Activated gamma-delta T cell treated with Interleukin-2 at 50 U/mL for 16 hours (primary cell): ENCODE measurements at places on chromosomes 1 and 21.

GRCh38 chr1:235663628-235664027, 14.0 kb upstream of the GNG4 start:
- DNase-seq = no peak

DNA sequence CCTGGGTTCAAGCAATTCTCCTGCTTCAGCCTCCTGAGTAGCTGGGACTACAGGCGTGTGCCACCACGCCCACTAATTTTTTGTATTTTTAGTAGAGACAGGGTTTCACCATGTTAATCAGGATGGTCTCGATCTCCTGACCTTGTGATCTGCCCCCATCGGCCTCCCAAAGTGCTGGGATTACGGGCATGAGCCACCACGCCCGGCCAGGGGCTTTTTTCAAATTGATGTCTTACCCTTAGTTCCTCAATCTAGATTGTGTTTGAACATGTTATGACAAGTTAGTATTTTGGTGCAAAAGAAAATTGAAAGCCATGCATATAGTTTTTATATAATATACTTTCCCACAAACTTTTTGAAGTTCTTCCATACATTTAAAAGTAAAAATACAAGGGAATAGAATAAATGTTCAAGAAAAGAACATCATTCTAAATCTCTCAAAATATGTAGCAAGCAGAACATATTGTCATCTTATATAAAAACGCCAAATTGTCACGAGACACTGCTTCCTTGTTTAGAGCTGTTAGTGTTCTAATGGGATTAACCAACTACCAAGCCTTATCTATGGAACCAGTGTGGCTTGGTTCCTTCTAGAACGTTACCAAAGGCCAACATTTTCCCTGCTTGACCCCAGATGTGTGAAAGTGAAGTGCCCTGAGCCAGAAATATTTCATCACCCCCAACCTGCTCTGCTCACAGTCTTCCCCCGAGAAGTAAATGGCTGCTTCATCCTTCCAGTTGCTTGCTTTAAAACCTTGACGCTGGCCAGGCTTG, 9.5 kb upstream of the PLEKHM2 start:
- DNase-seq = no peak

- DNase-seq = no peak
Measured at GRCh38 chr1:230186003-230186863, 119.2 kb downstream of the GALNT2 start.

DNA sequence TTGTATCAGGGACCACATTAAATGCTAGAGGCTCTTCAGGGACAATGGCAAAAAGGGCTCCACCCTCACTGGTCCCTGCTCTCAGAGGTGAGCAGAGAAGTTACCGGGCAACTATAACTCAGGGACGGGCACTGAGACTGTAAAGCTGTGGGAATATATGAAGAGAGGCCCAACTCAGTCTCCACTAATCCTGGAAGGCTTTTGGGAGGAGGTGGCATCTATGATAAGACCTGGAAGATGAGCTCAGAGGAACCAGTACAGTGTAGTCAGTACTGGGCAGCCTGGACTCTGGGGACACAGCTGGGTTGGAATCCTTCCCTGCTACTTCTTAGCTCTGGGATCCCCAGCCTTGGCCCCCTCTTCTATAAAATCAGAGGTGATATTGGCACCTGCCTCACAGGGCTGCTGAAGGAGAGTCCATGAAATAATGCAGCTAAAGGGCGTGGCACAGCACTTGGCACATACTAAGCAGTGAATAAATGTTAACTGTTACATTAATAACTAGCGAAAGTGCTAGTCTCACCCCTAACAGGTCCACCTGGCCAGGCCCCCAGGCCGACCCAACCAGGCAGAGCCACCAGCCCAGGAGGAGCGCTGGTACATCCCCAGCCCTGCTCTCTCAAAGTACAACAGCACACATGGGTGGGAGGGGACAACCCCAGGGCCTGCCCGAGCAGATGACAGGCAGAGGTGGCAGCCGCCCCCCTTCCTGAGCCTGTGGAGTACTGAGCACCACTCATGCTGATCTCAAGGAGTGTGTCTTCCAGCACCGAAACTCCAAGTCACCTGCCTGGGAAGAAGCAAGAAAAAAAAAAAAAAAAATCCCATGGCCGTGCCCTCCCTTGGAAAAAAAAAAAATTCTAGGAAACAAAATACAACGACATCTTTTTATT, 62.7 kb downstream of the CASZ1 start:
- no peak for DNase-seq

- no peak for DNase-seq
Measured at GRCh38 chr1:204983881-204984280, 59.1 kb upstream of the CNTN2 start.

DNA sequence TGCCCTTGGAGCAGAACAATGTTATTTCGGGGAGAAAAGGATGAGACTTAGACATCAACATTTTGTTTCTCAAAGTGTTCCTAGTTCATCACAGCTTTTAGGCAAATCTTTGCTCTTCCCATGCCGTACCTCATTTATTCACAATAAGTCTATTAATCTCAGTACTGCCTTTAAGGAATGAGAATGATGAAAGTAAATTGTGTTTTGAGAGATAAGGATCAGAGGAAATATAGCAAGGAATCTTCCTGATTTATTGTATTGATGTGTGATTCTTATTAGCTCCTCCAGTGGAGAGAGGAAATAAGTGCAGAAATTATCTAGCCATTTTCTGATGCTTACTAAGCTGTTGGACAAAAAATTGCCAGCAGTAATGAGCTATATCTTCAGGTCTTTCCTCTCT, 2.0 kb downstream of the POLR3C start:
- no peak for DNase-seq

DNA sequence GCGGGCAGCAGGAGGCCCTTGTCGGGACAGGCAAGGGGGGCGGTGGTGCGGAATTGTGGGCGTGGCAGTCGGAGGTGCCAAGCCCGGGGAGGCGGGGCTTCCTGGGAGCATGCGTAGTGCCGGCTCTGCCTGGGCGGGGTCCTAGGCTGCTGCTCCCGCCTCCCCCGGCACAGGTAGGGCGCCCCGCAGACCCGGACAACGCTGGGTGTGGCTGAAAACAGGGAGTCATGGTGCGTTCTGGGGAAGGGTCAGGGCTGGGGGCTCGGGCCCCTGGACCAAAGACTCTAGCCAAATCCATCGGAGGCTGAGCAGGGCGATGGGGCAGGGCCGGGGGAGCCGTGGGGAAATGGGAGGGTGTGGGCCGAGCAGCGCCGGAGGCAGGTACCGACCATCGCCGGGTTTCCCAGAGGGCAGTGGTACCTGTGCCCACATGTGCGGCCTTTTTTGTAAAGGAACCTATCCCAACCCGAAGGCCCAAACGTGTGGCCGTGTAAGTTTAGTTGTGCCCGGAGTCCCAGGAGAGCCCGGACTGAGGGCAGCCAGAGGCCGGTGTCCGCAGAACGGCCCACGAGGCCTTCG, 231.9 kb downstream of the SDCCAG8 start:
- DNase-seq = no peak

DNA sequence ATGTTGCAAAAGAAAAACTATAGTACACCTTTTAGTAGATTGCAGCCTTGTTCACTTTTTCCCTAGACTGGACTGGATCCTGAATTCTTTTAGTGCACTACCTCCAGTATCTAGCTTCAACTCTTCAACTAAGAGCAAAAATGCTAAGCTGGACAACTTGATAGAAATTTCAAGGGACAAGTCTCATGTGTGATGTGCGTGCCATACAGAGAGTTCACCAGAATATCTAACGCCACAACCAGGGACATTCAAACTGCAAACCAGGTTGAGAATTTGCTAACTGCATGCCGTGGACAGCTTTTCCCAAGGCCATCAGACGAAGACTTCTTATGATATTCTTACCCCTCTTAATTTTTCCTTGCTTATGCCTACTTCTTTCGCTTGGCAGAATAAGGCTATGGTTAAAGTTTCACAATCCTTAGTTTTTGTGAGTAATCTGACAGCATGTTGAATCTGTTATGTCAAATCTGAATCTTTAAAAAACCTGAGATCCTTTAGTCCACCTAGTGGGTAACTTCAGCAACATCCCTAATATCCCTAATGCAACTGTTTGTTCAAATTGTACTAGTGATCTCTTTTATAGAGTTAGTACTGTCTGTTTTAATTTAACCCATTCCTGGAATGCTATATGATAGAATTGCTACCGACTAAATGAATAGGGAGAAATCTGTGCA, 66.4 kb downstream of the DDAH1 start:
- no peak for DNase-seq

- no peak for DNase-seq
Measured at GRCh38 chr21:23740463-23740862, 1866.8 kb downstream of the MRPL39 start.

GRCh38 chr1:228799924-228800323, 64.6 kb downstream of the RHOU start:
- DNase-seq = no peak

DNA sequence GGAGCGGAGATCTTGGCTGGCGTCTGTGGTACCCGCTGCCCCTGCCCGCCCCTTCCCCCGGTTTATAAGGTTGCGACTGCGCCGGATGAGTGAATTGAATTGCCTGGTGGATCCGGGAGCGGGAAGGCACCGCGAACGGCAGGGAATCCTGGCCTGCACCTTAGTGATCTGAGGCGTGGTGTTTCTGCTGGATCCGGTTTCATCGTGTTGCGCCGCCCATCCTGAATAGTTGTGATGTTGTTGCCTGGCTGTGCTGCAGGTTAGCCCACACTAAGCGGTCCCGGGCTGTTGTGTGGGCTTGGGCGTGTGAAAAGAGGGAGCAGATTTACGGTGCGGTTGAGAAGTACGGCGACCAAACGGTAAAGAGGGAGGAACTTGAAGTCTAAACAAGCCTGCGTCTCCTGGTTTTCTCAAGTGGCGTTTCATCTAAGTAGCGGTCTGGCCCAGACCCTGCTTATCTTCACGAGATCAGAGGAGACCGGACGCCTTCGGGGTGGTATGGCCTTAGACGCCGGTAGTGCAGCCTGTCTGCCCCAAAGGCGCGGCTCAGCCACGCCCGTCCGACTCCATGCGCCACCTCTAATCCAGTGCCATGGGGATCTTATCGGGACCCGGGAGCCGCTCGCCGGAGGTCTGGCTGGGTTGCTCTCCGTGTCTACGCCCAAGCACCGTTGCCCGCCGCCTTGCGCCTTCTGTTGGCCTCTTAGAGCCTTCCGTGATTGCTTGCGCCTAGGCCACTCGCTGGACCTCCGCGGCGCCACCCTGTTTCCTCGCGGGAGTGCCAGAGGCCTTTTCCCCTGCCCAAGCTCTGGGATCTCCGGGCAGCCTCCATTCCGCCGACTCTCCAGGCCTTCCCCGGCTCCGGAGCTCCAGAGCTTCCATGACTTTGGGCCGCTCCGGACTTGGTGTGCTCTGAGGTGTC, 87.5 kb upstream of the RHOU start:
- DNase-seq = no peak

DNA sequence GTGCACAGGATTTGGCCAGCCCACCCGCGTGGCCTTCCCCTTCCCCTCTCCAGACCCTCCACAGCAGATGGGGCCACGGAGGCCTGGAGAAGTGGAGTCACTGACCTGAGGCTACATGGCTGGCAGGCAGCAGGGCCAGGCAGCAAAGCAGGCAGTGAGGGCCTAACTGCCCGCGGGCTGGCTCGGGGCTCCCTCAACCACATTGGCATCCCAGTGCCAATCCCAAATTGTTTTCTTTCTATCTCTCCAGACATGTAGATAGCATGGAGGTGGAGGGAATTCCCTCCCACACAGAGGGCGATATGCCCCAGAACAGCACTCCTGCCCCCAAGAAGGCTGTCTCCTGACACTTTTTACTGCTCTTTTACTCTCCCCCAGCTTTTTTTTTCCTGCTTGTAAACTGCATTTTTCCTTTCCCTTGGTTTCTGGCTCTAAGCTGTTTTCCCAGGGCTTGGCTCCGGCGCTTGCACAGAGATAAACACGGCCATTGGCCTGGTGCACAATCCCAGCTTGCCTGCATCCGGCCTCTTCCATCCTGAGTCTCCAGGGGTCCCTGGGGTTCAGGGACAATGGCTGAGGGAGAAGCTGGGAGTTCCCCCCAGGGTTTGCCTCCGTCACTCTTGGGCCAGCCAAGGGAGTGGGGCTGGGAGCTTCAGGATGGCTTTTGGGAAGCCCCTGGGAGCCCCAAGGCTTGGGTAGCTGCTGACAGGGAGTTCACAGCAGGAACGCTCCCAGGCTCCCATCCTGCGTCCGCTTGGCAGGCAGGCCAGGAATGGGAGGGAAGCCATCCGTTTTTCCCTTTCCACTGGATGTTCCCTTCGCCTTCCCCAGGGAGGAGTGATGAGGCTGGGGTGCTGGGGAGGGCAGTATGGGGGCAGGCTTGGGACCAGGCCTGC, 7.0 kb downstream of the EPHX1 start:
- no peak for DNase-seq

DNA sequence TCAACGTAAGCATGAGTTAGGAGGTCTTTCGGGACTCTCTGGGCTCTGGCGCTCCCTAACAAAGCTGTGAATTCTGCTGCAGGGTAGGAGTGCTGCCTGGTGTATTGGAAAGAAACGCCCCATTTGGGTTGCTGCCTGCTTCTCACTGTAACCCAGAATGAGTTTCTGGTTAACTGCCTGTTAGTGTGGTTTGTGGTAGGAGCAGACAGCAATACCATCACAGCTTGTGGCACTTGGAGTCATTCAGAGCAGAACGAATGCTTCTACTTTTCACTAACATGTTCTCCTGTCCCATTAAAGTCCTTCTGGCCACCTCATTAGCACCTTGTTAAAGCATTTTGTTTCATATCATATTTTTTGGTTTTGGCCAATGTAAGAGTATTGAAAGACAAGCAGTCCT, 18.1 kb downstream of the MAP3K7CL start:
- no peak for DNase-seq

- no peak for DNase-seq
Measured at GRCh38 chr1:74650561-74650960, 23.0 kb downstream of the ERICH3 start.

- no peak for DNase-seq
Measured at GRCh38 chr1:151509350-151510019, 1.7 kb upstream of the CGN start.

DNA sequence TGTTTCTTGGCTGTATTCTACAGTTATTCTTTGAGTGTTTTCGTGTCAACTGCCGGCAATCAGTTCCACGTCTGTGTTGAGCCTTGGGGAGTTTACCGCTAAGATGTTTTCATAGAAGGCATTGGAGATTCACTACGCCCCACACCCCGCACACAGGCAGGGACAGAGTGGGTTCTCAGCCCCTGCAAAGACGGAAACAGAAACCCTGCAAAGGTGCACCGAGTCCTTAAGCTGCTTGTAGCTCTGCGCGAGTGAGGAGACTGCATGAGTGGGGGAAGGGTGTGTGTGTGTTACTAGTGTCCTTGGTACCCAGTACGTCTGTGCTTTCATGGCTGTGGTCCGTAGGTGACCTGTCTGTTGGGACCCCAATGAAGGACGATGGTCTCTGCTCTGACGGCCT, 1.9 kb downstream of the LHX4 start:
- no peak for DNase-seq

- DNase-seq = no peak
Measured at GRCh38 chr1:183583466-183583865, 6.8 kb downstream of the NCF2 start.

- DNase-seq = no peak
Measured at GRCh38 chr1:29675481-29676263, 439.4 kb downstream of the PTPRU start.

DNA sequence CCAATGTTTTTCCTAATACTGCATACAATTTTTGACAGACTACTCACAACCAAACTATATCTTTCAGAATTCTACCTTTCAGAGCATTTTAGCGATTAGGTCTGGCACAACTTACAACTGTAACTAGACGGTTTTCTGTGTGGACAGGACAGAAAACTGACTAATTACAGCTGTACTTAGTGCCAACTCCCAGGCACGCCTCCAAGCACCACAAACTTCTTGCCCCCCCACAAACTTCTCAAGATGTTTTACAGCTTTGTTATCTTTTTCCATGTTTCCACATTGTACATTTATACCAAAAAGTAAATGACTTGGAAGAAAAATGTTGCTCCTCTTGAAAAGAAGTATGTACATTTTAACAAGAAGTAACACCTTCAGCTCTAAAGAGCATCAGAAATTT, 13.8 kb downstream of the LYST start:
- no peak for DNase-seq
